Cardiac atrium fibroblast (primary cell): ENCODE measurements at places on chromosomes 6 and 20. TPM values are rescaled to one million over a fixed set of nuclear protein-coding genes. Genes with fewer than 3 reads are reported as not detected.

Gene IBTK
- total RNA-seq: 23.1 and 34.0 TPM in 2 replicates

Gene MAP7
- 0.32 and 0.90 TPM in 2 replicates for total RNA-seq

Gene AMD1
- 36.5 and 54.4 TPM in 2 replicates for total RNA-seq

Gene CLPSL2
- not detected in 2 replicates for total RNA-seq

Gene STMN3
- 38.6 and 51.4 TPM in 2 replicates for total RNA-seq

Gene BFSP1
- 0.36 and 2.3 TPM in 2 replicates for total RNA-seq

Gene SAYSD1
- total RNA-seq: 12.5 and 17.1 TPM in 2 replicates

Gene BIRC7
- not detected in 2 replicates for total RNA-seq

Gene RIPOR3
- 2.5 and 4.2 TPM in 2 replicates for total RNA-seq

Gene FLRT3
- 0.81 and 0.90 TPM in 2 replicates for total RNA-seq

Gene MUC22
- total RNA-seq: not detected in 2 replicates

Gene LAMA5
- total RNA-seq: 154 and 169 TPM in 2 replicates

Gene MAFB
- 1.1 and 4.5 TPM in 2 replicates for total RNA-seq

Gene MEA1
- total RNA-seq: 75.2 and 88.8 TPM in 2 replicates

Gene SLC17A3
- total RNA-seq: not detected in 2 replicates

Gene BHLHE23
- not detected in 2 replicates for total RNA-seq

Gene OR2B6
- not detected in 2 replicates for total RNA-seq

Gene HMGA1
- 69.5 and 100 TPM in 2 replicates for total RNA-seq

Gene SYTL3
- 1.8 and 5.2 TPM in 2 replicates for total RNA-seq

Gene FRS3
- 1.9 and 2.3 TPM in 2 replicates for total RNA-seq

Gene TRPC4AP
- total RNA-seq: 81.2 and 83.3 TPM in 2 replicates

Gene SMIM13
- 7.4 and 10.0 TPM in 2 replicates for total RNA-seq

Gene CRISP3
- not detected in 2 replicates for total RNA-seq

Gene RNASET2
- 52.0 and 62.6 TPM in 2 replicates for total RNA-seq

Gene KATNA1
- total RNA-seq: 10.8 and 15.6 TPM in 2 replicates

Gene WFDC10B
- total RNA-seq: not detected in 2 replicates

Gene CD24
- total RNA-seq: 1.5 TPM in 1 of 2 replicates, not detected in the other

Gene SOBP
- total RNA-seq: 2.3 and 5.2 TPM in 2 replicates

Gene SCGN
- total RNA-seq: not detected in 2 replicates

Gene CALHM5
- total RNA-seq: 6.7 and 8.9 TPM in 2 replicates

Gene MAS1
- not detected in 2 replicates for total RNA-seq

Gene DDR1
- 30.7 and 36.5 TPM in 2 replicates for total RNA-seq

Gene PTCRA
- total RNA-seq: not detected in 2 replicates
